Stimulated activated CD4-positive, alpha-beta T cell treated with anti-CD3 and anti-CD28 coated beads, TNF-alpha, amount 100 ng/mL, for 24 hours (primary cell): ENCODE measurements at places on chromosomes 1 and 21.

- no peak for DNase-seq
Measured at GRCh38 chr21:44740742-44741141, 29.4 kb upstream of the TSPEAR start.

DNA sequence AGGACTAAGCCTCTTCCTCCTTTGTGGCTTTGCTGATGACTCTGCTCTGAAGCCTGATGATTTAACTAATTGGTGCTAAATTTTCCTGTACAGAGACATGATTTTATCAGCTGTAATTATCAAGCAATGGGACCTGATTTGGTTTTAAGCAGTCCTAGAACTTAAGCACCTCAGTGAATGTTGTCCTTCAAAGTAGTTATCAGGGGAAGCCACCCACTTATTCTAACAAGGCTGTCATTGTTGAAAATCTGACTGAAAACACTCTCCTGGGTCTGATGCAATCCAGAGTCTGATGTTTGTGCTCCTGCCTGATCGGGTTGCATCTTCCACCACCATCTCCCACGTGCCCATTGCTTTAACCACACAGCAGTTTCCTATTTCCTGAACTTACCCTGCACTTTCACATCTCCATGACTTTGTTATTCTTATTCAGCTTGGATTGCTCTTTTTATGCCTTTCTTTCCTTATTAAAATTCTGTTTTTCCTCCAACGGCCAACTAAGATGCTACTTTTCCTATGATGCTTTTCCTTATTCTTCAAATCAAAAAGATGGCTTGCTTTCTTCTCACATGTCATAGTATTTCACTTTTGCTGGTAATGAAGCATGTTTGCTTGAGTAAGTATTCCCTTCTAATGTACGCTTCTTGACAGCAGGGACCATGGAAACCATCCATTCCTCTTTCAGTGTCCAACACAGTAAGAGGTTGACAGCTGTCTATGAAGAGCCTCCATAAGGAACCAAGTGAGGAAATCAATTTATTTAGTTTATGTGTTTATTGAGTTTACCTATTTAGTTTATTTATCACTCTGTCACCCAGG, 55.0 kb downstream of the S1PR1 start:
- peak; percentile 51 for DNase-seq

- DNase-seq = no peak
Measured at GRCh38 chr1:228865627-228866330, 130.5 kb downstream of the RHOU start.

GRCh38 chr1:165699577-165699976, 1.2 kb upstream of the ALDH9A1 start:
- no peak for DNase-seq

DNA sequence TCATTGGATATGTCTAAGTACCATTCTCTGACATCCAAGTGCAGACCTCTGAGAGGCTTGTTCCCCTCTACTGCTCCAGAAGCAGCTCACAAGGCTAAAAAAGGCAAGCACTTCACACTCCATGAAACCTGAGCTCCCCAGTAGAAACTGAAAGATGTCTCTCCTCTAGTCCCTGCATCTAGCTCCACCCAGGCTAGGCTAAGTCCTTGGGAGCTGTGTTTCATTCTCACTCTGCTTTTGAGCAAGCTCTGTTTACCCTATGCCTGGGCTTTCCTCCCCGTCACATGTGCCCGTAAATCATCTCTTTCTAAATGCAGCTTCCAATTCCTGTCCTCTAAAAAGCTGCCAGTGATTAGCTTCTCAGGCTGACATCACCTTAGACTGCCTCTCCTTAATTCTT, 39.0 kb downstream of the LRRC71 start:
- no peak for DNase-seq

GRCh38 chr1:58764294-58764978, 19.4 kb downstream of the JUN start:
- DNase-seq = no peak

DNA sequence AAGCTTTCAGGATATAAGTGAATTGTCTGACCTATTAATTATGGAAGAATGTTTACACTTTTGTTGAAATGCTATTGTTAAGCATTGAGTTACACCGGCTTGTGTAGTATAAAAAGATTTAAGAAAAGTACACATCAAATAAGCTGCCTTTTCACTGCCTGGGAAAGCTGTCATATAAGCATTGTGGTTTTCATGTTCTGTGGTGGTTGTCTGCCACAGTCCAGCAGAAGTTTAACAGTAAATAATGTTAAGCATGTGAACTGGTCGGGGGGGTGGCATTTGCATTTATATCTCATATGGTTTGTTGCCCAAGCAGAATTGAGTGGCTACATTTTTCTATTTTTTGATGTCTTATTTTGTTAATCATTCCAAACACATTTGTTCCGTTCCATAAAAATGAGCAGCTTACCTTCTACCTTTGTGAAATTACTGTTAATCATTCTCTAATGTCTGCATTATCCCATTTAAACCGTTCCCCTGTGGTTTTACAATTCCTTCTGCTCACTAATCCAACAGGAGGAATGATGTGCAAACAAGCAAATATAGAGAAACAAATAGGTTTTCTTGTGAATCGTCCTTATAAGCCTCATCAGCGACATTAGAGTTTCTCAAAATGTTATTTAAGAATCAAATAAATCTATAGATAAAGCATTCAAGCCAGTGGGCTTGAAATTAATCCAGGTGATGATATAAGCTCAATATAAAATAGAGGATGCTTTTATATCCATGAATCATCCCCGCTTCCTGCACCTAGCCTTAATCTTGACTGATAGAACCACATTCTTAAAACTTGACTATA, 160.8 kb upstream of the SAMSN1 start:
- DNase-seq = no peak
